ENCODE measurements at places on chromosomes 1 and 21. TPM values are rescaled to one million over a fixed set of nuclear protein-coding genes. Genes with fewer than 3 reads are reported as not detected.

The AMY2A gene
- total RNA-seq = not detected

The MROH7 gene
- 0.11 TPM for total RNA-seq

The MYBPH gene
- total RNA-seq = 0.75 TPM

The ANKRD35 gene
- 2.5 TPM for total RNA-seq

The PRAMEF27 gene
- not detected for total RNA-seq

The HSPB7 gene
- total RNA-seq = 2.3 TPM

The U2AF1 gene
- 29.1 TPM for total RNA-seq

The MIXL1 gene
- total RNA-seq = 0.12 TPM

The RGS4 gene
- total RNA-seq = 486 TPM

The RGS18 gene
- total RNA-seq = not detected

The BRINP3 gene
- total RNA-seq = not detected

The CDA gene
- 4.0 TPM for total RNA-seq

The MRPL9 gene
- 91.1 TPM for total RNA-seq

The NR0B2 gene
- total RNA-seq = not detected

The KCNJ6 gene
- total RNA-seq = not detected

The SEC22B gene
- 49.0 TPM for total RNA-seq

The OVAAL gene
- total RNA-seq = not detected

The GBP7 gene
- total RNA-seq = 0.12 TPM
